ENCODE measurements at places on chromosomes 16 and 17.

GRCh38 chr16:82720414-82720813 is 93.6 kb downstream of the CDH13 start:
- no peak for DNase-seq

- DNase-seq: no peak
Measured at GRCh38 chr16:86906623-86907022, 328.3 kb downstream of the FOXL1 start.

DNA sequence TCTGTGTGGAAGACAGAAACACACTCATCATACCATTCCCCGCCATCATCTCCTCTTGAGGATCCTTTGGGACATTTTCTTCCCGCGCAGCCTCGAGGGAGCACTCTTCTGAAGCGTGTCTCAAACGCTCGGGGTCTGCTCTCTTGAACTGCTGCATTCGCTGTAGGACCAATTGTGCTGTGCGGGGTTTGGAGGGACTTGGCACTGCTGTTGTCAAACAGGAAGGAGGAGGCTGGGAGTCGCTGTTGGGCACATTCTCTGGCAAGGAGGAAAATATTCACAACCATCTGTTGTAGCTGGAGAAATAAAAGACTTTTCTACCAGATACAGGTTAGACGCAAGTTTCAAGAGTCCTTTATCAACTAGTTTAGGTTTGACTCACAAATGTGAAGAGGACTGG is 5.0 kb downstream of the SLX4 start:
- DNase-seq: no peak

- DNase-seq: peak; percentile 94
Measured at GRCh38 chr17:27532269-27533263, 76.3 kb downstream of the KSR1 start.

GRCh38 chr17:61238455-61238933 is 161.1 kb upstream of the TBX2 start:
- DNase-seq: no peak

DNA sequence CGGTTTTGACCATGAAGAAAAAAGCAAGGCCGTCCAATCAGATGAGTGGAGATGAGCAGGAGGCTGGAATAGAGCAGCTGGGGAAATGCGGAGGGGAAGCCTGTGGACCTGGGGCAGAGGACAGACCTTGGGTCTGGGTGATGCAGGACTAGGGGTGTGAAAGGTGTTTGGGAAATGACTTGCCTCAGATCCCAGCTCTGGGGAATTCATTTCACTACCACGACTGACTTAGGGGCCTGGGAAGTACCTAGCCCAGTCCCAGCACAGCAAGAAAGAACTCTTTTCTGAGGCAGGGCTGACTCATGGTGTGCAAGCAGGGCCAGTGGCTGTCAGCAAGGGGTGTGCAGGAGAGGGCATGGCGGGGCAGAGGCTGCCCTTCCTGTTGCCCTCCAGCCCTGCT is 14.8 kb downstream of the DNAI2 start:
- DNase-seq: peak; percentile 44

GRCh38 chr16:29777576-29778350 is at the start of gene ZG16:
ZG16 (plus strand) TSS chr16:29778256; CDS start chr16:29779267, 1,011 bp downstream.
- no peak for DNase-seq

- DNase-seq: no peak
Measured at GRCh38 chr16:8948831-8949230, 14.9 kb downstream of the USP7 start.

DNA sequence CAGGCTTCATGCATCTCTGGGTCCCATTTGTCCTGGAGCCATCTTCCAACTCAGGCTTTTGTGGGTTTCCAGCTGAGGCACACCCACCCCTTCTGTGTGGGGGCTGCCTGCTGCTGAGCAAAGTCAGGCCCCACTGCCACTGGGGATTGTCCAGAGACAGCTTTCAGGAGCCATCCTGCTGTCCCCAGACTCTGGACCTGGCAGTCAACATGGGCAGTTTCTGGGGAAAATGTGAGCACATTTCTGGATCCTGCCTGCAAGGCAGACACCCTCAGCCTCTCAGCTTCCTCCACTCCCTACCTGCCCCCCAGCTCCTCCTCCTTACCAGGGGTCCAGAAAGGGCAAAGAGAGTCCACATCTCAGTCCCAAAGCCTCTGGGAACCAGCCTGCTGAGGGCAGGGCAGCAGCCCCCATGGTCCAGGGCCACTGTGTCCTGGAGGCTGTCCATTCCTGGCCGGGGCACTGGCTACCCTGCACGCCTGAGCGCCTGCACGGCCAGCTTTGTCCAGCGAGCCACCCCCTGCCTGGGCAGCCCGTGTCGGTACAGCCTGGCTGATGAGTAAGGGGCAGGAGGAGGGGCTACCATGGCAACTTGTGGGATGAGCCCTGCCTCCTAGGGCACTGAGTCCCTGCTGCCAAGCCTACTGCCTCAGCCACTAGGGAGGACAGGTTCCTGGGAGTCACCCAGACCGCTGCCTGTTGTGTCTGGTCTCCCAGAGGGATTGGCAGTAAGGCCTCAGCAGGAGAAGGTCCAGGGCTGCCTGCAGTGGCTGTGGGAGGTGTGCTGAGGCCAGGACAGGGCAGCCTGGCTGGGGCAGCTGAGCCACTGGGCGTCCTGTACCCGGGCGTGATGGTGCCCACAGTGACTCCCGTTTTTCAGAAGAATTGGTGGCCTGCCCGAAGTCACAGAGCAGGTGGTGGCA is at the start of gene SLC47A2:
SLC47A2 (minus strand) TSS at position 477 of the 923 bp plus-strand sequence; CDS start at position 448, 29 bp downstream.
- DNase-seq: no peak

- no peak for DNase-seq
Measured at GRCh38 chr17:50945779-50946222, 79.6 kb upstream of the TOB1 start.

DNA sequence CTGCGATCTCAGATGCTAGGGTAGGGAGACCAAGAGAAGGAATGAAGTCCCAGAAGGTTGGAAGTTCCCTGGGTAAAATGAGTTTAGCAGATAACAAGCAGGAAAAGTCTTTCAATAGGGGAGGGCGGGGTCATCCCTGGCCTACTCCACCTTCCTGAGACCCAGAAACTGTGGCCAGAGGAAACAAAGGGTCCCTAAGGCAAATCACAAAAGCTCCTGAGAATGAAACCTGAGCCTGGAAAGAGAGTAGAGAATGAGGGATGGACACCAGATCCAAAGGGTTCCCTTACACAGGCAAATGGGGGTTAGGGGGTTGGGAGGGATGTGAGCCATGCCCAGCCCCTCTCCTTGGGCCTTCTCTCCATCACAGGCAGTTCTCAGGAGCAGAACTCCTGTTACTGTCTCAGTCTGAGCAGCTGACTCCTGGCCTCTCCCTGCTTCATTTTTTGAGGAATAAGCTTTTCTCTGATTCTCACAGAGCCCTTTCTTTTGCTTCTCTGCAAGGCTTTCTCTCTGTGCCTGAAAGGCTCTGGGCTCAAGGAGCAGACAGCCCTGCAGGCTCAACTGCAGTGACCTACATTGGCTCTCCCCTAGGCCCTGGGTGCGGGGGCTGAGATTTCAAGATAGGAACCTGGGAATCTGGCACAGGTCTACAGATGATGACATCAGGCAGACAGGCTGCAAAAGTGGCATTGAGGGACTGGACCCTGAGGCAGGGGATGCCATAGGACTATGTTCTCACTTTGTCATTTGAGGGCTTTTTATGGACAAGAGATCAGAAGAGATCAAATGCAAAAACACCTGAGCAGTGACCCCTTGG is 9.8 kb upstream of the NR1D1 start:
- no peak for DNase-seq

DNA sequence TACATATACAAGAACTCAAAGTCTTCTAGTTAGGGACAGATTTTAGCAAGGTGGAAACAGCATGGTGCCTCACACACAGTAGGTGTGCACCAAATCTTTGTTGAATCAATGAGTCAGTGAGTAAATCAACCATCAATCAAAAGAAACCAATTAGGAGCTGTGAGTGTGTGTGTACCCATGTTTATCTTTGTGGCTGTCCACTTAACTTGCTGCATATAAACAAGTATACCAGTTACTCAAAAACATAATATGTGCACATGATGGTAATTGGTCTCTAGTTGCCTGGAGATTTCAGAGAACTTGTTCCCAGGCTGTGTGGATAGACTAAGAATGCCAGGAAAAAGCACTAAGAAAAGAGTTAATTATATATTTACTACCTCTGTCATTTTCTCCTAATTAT is 272.2 kb upstream of the CCL2 start:
- DNase-seq: no peak

All from inflammatory macrophage treated with lipopolysaccharide for 4 hours (primary cell).